ENCODE measurements at places on chromosomes 12 and 14.
A peak's percentile ranks its signal among the peaks of the same experiment; 100 is the strongest.

- no peak for DNase-seq
Measured at GRCh38 chr12:128316078-128316477, 49.1 kb downstream of the TMEM132C start.

DNA sequence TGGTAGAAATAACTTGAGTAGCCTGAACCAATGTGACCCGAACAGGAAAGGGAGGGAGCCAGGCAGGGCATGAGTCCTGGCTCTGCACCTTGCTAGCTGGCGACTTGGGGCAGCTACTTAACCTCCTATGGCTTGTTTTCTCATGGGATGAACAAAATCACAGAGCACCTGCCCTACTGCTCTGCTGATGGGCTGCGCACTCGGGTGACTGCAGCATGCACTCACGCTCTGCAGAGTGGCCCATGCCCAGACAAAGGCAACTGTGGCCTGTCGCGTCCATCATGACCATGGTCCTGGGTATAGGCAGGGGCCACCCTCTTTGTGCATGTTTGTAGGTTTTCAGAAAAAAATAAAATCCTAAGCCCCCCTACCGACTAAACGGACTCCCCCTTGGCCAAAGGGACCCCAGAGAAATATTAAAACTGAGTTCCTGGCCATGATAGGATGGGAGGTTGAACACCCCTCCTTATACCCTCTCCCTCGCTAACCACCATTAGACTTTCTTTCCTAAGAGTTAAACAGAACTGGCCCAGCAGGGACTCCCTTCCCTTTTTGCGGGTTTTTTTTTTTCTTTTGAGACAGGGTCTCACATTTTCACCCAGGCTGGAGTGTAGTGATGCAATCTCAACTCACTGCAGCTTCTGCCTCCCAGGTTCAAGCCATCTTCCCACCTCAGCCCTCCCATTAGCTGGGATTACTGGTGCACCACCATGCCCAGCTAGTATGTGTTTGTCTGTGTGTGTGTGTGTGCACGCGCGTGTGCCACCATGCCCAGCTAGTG lies 32.5 kb downstream of the VWF start:
- no peak for DNase-seq

DNA sequence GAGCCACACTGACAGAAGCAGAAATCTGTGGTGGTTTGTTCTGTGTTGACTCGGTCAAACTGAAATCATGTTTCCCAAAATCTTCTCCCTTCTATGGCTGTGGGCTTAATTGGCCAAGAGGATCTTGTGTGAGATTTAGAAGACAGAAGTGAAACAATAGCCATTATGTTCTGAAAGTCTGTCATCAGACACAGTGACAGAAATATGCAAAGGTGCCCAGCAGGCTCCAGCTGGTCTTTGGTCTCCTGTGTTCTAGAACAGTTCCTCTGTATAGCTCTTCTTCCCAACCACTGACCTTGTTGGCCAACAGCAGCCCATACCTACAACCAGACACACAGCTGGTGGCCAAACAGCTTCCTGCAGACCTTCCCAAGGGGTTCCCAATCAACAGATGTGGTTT lies 25.0 kb upstream of the COCH start:
- no peak for DNase-seq

GRCh38 chr12:118704527-118705241 lies 276.7 kb upstream of the SRRM4 start:
- DNase-seq, result no peak

DNA sequence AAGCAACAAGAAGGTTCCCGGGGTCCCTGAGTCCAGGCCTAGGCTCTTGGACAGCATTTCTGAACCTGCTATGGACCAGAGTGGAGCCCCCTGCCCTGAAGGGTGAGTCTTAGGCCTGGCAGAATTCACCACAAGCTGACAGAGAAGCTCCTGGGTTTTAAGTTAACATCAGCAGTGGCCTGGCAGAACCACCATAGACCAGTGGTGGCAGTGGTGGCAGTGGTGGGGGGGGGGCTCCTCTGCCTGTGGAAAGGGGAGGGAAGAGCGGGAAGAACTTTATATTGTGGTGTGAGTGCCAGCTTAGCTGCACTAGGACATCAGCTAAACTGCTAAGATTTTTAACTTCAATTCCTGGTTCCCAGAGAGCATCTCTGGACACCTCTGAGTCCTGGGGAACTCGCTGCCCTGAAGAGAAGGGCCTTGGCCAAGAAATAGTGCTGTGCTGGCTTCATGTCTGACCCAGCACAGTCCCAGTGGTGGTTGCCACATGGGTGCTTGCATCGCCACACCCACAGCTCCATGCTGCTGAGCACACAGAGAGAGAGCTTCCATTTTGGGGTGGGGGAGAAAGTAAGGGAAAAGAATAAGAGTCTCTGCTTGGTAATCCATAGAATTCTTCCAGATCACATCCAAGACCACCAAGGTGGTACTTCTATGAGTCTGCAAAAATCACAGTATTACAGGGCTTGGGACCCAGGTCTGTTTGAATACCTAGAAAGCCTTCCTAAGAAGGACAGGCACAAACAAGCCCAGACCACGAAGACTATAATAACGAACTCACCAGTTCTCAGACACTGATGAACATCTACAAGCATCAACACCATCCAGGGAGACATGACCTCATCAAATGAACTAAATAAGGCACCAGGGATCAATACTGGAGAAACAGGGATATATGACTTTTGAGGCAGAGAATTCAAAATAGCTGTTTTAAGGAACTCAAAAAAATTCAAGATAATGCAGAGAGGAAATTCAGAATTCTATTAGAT lies 20.4 kb upstream of the RNF212B start:
- no peak for DNase-seq

DNA sequence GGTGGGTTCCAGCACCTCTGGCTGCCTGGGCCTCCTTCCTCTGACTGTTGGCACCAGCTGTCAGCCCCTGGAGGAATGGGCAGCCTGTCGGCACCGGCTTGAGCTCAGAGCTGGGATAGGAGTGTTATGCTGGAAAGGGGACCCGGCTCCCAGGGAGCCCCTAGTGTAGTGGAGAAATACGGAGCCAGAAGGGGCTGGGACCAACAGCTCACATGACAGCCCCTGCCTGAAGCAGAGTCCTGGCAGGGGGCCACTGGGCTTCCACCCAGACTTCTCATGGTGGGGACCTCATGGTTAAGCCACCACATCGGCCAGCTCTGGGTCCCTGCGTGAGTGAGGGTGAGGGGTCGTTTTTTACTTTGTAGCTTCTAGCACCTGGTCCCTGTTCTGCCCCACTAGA lies 174.5 kb downstream of the TSPAN9 start:
- DNase-seq, result no peak

- DNase-seq, result no peak
Measured at GRCh38 chr14:99174081-99174769, 97.8 kb downstream of the BCL11B start.

DNA sequence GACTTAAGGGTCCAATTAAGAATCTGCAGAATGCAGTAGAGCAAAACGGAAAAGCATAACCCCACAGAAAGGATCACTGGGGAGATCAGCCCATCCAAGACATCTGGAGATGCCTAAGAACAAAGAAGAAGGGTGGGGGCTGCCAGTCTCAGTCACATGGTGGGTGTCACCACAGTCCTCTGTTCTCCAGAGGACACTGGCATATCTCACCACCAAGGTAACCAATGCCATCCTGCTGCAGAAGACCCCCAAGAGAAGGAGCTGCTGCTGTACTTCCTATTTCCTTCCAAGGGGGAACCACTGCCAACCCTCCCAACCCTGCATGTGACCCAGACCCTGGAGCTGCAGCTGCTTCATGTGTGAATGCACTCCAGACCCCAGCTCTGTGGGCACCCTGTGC lies 91.2 kb downstream of the PTGER2 start:
- no peak for DNase-seq

DNA sequence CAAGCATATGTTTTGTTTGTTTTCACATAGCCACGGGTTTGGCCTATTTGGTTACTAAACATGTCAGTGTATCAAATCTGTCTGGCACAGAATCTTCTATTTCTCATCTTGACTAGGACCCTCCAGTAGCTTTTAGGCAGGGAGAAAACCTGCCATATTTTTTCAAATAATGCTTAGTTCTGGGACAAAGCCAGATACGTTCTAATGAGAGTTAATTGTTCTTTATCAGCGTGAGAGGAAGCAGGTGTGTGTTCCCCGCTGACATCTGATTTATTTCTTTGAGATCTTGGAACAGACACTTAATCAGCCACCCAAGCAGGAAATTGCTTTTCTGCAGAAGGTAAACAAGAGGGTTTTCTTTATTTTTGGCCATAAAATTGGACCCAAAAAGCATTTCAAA lies 54.8 kb downstream of the GOLGA5 start:
- no peak for DNase-seq

DNA sequence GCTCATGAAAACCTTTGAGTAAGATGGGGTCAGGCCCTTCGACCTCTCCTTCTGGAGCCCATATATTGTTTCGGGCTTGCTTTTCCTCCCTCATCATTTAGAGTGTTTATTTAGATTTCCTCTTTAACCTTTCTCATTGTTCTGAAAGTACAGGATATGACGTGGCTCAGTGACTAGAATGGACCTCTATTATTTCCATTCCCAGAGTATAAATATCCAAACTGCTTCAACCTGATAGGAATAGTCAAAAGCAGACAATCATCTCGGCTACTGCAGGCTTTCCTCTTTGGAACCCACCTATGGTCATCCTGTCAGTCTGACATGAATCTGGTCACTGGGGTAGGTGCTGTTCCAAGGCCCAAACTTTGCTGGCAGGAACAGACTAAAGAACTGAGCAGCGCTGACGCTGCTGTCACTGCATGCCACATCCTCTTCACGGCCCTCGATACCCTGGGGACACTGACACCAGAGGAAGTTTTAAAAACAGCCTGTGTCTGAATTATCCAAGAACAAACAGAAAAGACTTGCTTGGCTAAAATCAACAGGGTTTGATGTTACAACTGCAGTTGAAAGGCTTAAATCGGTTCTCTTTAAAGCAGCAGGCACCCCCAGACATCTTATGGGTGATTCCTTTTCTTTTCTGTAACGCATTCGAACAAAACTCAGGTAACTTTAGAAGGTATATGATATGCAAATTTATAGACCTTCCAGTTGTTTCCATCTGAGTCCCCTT lies 5.0 kb upstream of the DDX47 start:
- no peak for DNase-seq

DNA sequence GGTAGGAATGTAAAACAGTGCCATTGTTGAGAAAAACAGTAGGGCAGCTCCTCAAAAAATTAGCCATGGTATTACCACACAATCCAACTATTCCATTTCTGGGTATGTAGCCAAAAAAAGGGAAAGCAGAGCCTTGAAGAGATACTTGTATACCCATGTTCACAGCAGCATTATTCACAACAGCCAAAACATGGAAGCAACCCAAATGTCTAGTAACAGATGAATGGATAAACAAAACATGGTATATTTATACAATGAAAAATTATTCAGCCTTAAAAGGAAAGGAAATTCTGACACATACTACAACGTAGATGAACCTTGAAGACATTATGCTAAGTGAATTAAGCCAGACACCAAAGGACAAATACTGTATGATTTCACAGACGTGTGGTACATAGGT lies 67.6 kb upstream of the GNG2 start:
- no peak for DNase-seq

DNA sequence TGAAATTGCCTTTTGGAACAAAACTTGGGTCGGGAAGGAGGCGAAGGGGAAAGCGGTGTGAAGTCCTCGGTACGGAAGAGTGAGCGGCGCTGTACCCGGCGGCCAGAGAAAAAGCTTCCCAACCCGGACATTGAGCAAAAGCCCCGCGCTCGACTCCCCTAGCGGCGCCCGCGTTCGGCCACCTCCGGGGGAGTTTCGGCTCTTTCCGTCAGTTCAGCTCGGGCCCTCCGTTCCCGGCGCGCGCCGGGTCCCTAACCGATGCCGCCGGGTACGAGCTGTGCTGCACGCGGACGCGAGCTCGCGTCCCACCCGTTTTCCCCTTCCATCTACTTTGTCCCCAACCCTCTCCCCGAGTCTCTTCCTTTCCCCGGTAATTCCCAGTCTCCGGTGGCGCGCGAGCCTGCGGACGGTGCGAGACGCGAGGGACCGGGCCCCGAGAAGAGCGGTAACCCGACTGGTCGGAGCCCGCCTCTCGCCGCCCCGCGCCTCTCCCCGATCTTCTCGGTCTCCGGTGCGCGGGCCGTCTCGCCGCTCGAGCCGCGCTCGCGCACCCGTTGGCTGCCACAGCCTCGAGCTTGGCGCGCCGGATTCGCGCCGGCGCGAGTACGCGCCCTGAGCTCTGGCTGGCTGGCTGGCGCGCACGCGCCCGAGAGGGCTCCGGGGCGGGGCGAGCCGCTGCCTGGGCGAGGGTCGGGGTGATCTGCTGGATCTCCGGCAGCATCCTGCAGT lies 446 bp upstream of the SPATS2 start:
- DNase-seq, result peak; percentile 98

DNA sequence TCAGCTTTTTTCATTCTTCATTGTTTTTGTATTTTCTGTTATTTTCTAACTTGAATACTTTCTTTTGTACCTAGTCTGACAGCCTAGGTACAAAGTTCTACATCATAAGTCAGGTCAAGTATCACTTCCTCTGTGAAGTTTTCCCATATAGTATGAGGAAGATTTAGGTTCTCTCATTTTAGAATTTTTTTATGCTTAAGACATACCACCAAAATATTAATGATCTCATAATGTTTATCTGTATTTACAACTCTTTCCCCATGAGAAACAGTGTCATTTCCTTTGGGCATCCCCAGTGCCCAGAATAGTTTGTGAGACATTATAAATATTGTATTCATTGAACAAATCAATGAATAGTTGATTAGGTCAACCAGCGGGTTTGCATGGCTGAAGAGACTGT lies 3.1 kb upstream of the ATF7IP start:
- DNase-seq, result no peak

All from urothelium cell line (cell line).